ENCODE measurements at places on chromosomes 4 and X. TPM values are rescaled to one million over a fixed set of nuclear protein-coding genes. Genes with fewer than 3 reads are reported as not detected.
A peak's percentile ranks its signal among the peaks of the same experiment; 100 is the strongest.

- DNase-seq, result peak; percentile 80
Observed at GRCh38 chrX:12447448-12448064, 309.3 kb downstream of the FRMPD4 start.

ATP7A gene
- total RNA-seq, result 4.3 TPM

CAPN6 gene
- not detected for total RNA-seq

- DNase-seq, result no peak
Observed at GRCh38 chr4:3331511-3332394, 38.9 kb downstream of the RGS12 start.

GRCh38 chr4:123616951-123617461 lies 220.4 kb downstream of the SPRY1 start:
- DNase-seq, result peak; percentile 15

AFF2 gene
- not detected for total RNA-seq

DNA sequence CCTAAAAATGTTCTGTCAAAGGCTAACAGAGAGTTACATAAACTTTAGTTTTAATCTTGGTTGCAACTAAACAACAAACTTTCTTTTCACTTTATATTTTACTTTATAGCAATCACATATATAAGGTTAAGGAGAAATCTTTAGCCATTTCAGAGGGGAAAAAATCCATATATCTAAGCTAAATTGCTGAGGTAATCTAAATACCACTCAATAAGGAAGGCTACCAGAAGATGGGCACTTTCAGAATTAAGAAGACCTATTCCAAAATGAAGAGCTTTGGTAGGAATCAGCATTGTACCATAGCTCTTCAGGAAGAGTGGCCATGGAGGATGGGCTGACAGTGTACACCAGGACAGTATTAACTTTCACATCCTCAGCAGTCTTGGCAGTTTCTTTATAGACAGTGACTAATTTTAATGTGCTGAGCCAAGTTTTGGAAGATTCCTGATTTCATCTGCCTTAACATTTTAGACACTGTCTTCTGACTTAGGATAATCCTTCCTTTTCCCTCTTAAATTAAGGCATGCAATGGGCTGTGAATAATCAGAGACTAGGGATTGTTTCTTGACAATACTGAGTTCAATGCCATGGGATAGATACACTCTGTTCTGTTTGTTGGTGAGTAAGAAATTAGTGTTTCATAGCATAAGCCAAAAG lies 7.1 kb downstream of the FAT4 start:
- peak; percentile 48 for DNase-seq

All from PC-3 (cell line).